ENCODE measurements at places on chromosomes 5 and 9. TPM values are rescaled to one million over a fixed set of nuclear protein-coding genes. Genes with fewer than 3 reads are reported as not detected.

The ESM1 gene
- not detected for total RNA-seq

DNA sequence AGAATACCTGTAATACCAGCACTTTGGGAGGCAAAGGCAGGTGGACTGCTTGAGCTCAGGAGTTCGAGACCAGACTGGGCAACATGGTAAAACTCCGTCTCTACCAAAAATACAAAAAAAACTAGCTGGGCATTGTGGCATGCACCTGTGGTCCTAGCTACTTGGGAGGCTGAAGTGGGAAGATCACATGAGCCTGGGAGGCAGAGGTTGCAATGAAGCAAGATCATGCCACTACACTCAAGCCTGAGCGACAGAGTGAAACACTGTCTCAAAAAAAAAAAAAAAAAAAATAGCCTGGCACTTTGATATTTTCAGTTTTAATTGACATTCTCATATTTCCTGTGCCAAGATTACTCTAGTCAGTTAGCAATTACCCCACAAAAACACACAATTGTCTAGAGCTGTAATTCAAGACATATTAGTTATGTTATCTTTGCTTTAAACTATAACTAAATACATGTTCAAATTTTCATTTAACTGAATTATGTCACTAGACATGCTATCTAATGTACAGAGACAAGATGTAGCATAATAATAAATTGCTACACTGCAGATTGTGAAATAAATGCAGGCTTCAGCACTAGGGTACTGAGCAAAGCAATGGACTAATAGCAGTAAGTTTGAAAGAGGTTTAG, 378.2 kb upstream of the GRAMD2B start:
- no peak for DNase-seq

DNA sequence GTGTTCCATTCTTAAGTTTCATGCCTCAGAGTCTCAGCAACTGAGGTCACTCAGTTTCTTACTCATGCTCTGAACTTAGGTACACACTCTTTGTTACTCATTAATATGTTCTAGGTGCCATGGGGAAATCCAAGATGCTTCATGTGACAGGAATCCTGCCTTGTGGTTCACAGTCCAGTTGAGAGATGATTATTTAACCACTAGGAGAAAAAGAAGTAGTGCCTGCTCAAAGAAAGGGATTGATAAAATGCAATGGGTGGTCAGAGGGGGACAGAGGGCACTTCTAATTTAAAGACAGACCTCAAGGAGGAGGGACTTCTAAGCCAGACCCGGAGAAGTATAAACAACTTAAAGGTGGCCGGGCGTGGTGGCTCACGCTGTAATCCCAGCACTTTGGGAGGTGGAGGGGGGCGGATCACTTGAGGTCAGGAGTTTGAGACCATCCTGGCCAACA, 69.0 kb downstream of the UGCG start:
- DNase-seq = no peak

DNA sequence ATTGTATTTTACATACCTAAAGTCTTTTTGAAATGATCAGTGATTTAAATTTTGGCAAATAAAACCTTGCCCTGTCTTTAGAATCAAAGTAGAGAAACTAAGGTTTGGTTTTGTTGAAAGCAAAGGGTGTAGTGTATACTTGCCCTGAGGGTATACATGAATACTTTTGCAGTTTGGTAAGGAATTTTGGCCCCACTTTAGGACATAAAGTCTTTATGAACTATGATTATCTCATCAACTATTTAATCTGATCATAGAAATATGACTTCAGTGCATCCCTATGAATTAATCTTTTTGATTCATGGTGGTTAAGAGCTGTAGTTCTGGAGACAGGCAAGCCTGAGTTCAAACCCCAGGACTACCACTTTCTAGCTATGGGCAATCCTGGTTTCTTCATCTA, 17.7 kb downstream of the RAD1 start:
- no peak for DNase-seq

The PDCD1LG2 gene
- 3.6 TPM for total RNA-seq

GRCh38 chr5:151030379-151030778, 10.0 kb downstream of the GPX3 start:
- DNase-seq = no peak

The CATSPER3 gene
- 0.61 TPM for total RNA-seq

The ZNG1F gene
- total RNA-seq = 3.8 TPM

DNA sequence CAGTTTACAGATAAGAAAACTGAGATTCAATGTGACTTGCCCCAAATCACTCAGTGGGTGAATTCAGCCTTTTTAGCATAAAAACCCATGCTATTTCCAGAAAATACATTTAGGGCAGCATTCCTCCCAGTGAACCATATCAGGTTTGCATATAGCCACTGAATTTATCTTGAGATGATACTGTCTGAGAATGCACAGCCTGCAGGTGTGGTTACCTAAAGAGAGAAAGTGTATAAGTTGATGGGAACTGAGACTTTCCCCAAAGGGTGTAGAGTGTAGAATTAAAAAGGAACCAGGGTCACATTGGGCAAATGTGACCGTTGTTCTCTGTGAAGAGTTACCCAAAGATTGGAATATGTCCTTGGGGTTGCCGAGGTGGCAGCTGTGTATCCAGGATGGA, 100.0 kb upstream of the PIK3R1 start:
- no peak for DNase-seq

GRCh38 chr5:74098456-74098855, 472.5 kb downstream of the ARHGEF28 start:
- DNase-seq = no peak

GRCh38 chr5:181236954-181237641, 6.6 kb downstream of the RACK1 start:
- peak; percentile 59 for DNase-seq

DNA sequence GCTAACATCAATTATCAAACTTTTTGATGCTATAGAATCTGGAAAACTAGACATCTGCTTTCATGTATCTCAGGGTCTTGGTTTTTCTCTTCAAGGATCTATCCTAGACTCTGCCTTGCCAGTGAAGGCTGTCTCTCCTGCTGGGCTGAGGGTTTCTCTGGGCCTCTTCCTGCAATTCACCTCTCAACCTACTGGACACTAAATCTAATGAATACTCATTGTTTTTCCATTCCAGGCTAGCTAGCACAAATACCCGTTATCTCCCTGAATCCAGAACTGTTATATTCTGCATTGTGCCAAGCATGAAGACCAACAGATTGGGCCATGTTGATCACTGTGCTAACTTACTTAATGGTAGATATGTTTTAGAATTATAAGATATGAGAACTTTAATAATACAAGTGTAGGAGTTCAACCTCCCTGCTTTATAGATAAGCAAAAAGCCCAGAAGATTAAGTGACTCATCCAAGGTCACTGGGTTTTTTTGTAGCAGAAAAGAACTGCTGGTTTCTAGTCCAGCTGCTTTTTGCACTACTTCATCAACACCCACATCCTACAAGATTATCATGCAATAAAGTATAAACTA, 56.5 kb upstream of the RNF38 start:
- no peak for DNase-seq

GRCh38 chr5:105213078-105213477, 1650.5 kb upstream of the NUDT12 start:
- no peak for DNase-seq

DNA sequence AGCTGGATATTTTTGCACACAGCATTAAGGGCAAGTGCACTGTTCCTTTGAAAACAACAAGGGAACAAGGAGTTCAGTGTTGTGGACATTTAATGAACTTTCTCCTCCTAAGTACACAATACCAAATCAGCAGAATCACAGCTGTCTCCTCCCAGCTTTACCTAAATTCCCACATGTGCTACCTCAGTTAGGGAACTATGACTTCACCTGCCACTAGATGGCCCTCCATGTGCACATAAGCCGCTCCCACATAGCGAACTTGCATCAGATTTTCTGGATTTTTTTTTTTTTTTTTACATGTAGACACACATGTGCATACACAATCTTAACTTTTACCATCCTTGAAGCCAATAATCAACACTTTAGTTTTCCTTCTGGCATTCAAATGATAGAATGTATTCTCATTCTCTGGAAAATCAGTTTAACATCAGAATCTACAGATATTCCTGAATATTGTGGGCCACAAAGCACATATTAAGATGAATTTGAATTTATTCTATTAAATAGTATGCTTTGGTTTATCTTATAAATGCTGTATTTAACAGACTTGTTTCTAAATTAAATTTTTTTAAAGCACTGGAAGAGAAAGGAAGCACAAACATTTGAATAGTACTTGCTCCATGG, 123.6 kb downstream of the PALM2AKAP2 start:
- no peak for DNase-seq

GRCh38 chr5:124748687-124749594, 2.5 kb upstream of the ZNF608 start:
- DNase-seq = no peak

The OR5C1 gene
- not detected for total RNA-seq

DNA sequence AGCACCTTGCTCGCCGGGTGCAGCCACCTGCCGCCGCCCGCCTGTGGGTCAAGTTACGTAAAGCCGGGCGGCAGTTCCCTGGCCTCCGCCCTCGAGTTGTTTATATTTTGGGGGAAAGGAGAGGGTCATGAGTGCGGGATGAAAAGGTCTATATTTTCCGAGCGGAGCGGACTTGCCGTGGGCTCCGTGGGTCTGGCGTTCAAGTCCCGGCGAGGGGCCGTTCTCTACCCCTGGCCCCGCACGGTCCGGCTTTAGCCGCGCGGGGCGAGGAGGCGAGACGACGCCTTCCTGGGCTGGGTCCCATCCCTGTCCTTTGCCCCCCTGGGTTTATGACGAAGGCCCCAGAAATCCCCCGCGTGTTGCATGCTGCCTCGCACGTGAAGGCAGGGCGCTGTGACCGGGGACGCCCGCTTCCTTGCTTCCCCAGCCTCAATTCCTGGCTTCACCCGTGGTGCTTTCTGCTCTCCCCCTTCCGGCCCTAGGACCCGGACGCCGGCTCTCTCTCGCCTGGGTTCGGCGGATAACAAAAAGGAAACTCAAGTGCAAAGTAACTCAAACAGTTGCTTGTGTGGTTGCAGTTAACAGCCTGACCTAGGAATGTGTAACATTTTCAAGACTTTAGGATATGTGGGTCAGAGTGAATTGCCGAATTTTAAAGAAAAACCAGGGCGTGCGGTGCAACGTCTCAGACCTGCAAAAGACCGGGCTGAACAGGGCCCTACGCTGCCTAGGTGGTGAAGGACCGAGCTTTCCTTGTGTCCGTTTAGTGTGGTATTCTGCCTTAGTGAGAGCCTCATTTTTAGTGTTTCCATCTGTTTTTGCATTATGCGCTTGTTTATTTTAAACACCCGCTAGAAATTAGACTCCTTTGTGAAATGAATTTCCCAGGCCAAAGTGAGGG, 810 bp downstream of the VPS13A start:
- no peak for DNase-seq

DNA sequence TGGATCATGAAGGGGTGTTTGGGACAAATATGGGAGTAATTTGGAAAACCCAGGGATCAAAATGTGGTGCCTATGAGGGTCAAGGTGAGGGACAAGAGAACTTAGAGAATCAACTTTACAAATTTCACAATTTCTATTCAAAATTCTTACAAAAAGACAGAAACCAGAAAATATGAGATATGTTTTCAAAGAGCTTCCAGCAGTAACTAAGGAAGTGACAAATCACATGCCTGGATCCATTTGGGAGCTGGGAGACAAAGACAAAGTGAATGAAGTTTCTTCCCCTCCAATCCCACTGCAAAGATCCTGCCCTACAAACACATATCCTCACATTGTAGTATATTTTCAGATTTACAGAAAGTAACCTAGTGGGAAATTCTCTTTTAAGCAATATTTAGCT, 235.0 kb upstream of the VLDLR start:
- no peak for DNase-seq

DNA sequence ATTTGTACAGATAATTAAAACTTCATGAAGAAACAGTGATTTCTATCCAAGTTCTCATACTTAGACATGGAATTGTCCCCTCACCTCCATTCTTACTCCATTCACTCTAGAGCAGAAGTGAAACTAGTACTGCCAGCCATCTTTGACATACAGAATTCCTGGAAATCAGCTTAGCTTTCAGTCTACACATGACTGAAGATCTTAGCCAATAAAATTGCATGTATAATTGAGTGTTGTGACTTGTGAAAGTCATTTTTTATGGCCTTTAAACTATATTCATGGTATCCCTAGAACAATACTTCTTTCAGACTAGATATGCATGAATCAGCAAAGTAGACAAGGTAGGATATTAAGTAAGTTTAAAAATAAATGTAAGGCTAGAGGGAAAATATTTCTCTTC, 705.2 kb upstream of the ZNF608 start:
- DNase-seq = no peak

The SLIT3 gene
- 83.6 TPM for total RNA-seq

The SPINK6 gene
- total RNA-seq = not detected

The NEK6 gene
- total RNA-seq = 97.9 TPM

GRCh38 chr5:55636177-55636576, 75.9 kb downstream of the SLC38A9 start:
- no peak for DNase-seq

The CBY3 gene
- total RNA-seq = not detected

The GCNT4 gene
- total RNA-seq = 1.00 TPM

The RORB gene
- 0.06 TPM for total RNA-seq

The FOXD4L4 gene
- not detected for total RNA-seq

The SHOC1 gene
- not detected for total RNA-seq

The IL17B gene
- not detected for total RNA-seq

Data from mesenteric fat pad (tissue), 1 donor.